B cell (primary cell): ENCODE measurements at places on chromosomes 2 and 18. TPM values are rescaled to one million over a fixed set of nuclear protein-coding genes. Genes with fewer than 3 reads are reported as not detected.

REG1B gene
- total RNA-seq: not detected in 2 replicates

CSRNP3 gene
- total RNA-seq: not detected in 2 replicates

ERMN gene
- total RNA-seq: 11.9 and 12.6 TPM in 2 replicates

CTAGE1 gene
- not detected in 2 replicates for total RNA-seq

ATIC gene
- 80.4 and 80.6 TPM in 2 replicates for total RNA-seq

PROKR1 gene
- total RNA-seq: not detected in 2 replicates

C1QL2 gene
- not detected in 2 replicates for total RNA-seq

MTIF2 gene
- total RNA-seq: 36.7 and 37.4 TPM in 2 replicates

KLF7 gene
- 81.2 and 93.2 TPM in 2 replicates for total RNA-seq

DNA sequence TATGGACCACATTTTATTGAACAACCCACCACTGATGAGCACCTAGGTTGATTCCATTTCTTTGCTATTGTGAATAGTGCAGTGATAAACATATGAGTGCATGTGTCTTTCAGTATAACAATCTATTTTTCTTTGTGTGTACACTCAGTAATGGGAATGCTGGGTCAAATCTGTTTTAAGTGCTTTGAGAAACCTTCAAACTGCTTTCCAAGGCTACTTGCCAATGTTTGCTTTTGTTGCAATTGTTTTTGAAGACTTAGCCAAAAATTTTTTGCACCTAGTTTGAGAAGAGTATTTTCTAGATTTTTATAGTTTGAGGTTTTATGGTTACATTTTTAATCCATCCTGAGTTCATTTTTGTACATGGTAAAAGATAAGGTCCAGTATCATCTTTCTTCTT lies 587.4 kb upstream of the SETBP1 start:
- no peaks in the 10 kb centered on the region for H3K4me1 ChIP-seq
- H3K27me3 ChIP-seq: no peaks in the 10 kb centered on the region
- DNase-seq: no peak
- no peaks in the 10 kb centered on the region for H3K36me3 ChIP-seq
- no peak overlapping the region for H3K27ac ChIP-seq
- no peak overlapping the region for H3K4me3 ChIP-seq

DNA sequence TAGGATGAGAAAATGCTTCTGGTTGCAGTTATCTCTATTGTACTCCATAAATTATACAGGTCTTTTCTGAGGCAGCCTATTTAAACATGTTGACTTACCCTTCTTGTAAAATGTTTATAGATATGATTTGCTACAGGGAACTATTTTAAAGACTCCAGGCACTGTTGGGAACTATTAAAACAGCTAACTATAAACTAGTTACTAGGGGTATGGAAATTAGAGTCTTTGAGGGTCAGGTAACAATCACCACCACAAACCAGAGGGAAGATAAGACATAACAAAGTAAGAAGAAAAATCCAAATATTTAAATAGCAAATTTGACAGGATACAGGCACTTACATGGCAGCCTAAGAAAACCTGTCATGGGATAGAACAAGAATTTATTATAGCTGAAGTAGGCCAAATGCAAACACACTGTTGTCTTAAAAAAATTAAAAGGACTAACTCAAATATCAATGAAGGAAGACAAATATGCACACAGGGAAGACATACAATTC lies 251.0 kb upstream of the CWC22 start:
- no peaks in the 10 kb centered on the region for H3K4me1 ChIP-seq
- no peak overlapping the region for H3K4me3 ChIP-seq
- H3K36me3 ChIP-seq: no peaks in the 10 kb centered on the region
- H3K27ac ChIP-seq: no peak overlapping the region
- DNase-seq: no peak

- no peaks in the 10 kb centered on the region for H3K27me3 ChIP-seq
- H3K4me3 ChIP-seq: no peak overlapping the region
- DNase-seq: no peak
- no peaks in the 10 kb centered on the region for H3K4me1 ChIP-seq
- H3K27ac ChIP-seq: no peak overlapping the region
These were observed 228.0 kb downstream of the ATAD2B start for GRCh38 chr2:23698721-23699579.

DNA sequence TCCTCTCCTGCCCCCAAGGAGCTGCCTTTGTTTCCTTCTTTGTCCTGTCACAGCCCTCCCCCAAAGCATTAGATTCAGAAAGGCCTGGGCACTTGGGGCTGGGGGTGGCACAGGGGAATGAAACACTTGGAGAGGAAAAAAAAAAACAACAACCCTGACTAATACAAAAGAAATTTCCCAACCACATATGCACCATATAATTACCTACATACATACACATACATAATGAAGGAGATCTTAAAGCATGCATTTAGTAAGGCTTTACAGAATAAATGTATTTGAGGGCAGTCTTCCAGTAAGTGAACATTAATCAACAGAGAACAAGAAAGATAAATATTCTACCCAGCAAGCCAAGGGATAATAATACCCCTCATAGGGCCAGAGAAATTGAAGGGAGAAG lies 70.0 kb upstream of the PPP1CB start:
- H3K27ac ChIP-seq: no peak overlapping the region
- no peaks in the 10 kb centered on the region for H3K36me3 ChIP-seq
- no peak overlapping the region for H3K4me3 ChIP-seq
- H3K4me1 ChIP-seq: peaks cover 11% of the 10 kb centered on the region
- DNase-seq: no peak
- H3K27me3 ChIP-seq: no peaks in the 10 kb centered on the region

DNA sequence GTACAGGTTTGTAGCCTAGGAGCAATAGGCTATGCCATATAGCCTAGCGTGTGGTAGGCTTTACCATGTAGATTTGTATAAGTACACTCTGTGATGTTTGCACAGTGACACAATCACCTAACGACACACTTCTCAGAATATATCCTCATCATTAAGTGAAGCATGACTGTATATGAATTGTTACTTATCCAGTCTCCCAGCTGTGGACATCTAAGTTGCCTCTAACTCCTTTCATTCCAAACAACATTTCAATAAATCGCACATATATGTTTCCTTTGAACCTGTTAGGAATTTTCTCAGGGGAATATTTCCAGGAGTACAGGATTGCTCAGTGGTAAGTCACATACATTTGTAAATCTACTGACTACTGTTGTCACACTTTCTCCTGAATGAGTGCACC lies 90.0 kb downstream of the ARHGAP15 start:
- DNase-seq: no peak
- H3K4me3 ChIP-seq: no peak overlapping the region
- no peaks in the 10 kb centered on the region for H3K4me1 ChIP-seq
- no peak overlapping the region for H3K27ac ChIP-seq

- no peaks in the 10 kb centered on the region for H3K4me1 ChIP-seq
- H3K27ac ChIP-seq: no peak overlapping the region
- H3K36me3 ChIP-seq: no peaks in the 10 kb centered on the region
- H3K27me3 ChIP-seq: no peaks in the 10 kb centered on the region
- no peak overlapping the region for H3K4me3 ChIP-seq
These were observed 141.6 kb upstream of the SP3 start for GRCh38 chr2:174106736-174107135.

GRCh38 chr18:13618760-13619438 lies 107.5 kb downstream of the FAM210A start:
- no peaks in the 10 kb centered on the region for H3K27me3 ChIP-seq
- peaks cover 26% of the 10 kb centered on the region for H3K4me1 ChIP-seq
- no peak overlapping the region for H3K4me3 ChIP-seq
- no peak overlapping the region for H3K27ac ChIP-seq

DNA sequence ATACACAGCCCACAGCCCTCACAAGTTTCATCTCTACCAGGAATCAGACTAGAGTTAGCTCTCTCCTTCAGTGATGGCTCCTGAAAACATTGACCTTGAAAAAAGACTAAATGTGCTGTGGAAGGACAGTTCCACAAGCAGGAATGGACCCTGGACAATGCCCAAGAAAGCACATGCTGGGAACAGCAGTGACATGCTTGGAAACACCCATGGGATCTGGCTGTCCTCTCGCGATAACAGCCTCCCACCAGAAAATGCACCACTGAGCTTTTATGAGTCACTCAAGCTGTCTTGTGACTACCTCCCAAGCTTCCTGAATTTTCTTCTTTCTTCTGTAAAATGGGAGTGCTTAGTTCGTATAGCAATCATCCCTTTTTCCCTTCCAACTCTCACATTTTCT lies 269.2 kb downstream of the LRATD1 start:
- DNase-seq: no peak
- no peaks in the 10 kb centered on the region for H3K36me3 ChIP-seq
- no peak overlapping the region for H3K27ac ChIP-seq
- no peaks in the 10 kb centered on the region for H3K4me1 ChIP-seq

GRCh38 chr2:237558961-237559641 lies 7.3 kb upstream of the PRLH start:
- H3K4me3 ChIP-seq: no peak overlapping the region
- no peaks in the 10 kb centered on the region for H3K27me3 ChIP-seq
- no peak overlapping the region for H3K27ac ChIP-seq
- H3K36me3 ChIP-seq: no peaks in the 10 kb centered on the region
- H3K4me1 ChIP-seq: no peaks in the 10 kb centered on the region

DNA sequence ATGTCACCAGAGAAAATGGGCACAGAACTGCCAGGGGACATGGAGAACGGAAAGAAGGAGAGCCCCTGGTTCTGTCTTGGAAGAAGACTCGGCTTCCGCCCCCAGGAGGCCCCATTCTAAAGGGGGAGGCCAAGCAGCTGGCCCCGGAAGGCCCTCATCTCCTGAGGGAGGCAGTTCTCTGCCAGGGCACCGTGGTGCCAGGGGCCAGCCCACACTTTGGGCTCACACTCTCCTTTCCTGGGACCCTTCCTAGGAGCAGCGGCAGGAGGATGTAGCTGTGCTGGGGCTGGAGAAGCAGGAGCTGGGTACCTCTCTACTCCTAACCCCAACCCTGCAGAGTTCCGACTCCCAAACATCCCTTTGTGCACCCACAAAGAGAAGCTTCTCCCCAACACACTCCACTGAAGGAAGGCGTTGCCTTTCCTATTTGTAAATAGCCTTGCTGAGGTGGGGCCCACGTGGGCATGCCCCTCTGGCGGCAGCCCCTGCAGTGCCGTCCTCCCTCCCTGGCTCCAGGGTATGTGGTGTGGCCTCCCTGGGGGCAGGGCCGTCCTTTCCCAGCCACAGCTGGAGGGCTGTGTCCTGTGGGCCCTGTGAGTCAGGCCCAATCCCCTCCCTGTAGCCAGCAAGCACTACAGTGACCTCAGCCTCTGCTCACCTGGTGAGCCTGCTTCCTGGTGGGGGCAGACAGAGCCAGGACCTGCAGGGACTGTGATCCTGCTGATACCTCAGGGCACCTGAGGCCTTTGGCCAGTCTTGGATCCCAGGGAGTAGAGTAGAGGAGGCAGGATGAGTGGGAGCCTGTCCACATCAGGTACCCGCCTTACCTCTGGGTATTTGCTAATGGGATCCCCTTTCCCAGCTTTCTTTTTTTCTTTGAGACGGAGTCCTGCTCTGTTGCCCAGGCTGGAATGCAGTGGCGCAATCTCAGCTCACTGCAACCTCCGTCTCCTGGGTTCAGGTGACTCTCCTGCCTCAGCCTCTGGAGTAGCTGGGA lies 26.6 kb downstream of the ZFP36L2 start:
- H3K4me3 ChIP-seq: no peak overlapping the region
- H3K36me3 ChIP-seq: no peaks in the 10 kb centered on the region

DNA sequence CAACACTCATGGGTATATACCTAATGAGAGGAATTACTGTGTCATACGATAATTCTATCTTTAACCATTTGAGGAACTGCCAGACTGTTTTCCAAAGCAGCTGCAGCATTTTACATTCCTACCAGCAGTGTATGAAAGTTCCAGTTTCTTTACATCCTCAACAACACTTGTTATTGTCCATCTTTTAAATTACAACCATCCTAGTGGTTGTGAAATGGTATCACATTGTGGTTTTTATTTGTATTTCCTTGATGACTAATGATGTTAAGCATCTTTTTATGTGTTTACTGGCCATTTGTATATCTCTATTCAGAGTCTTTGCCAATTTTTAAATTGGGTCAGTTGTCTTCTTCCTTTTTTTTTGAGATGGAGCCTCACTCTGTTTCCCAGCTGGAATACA lies 4.0 kb upstream of the CKAP2L start:
- H3K27ac ChIP-seq: no peak overlapping the region
- H3K4me1 ChIP-seq: peaks cover 16% of the 10 kb centered on the region
- no peaks in the 10 kb centered on the region for H3K36me3 ChIP-seq
- no peak overlapping the region for H3K4me3 ChIP-seq

DNA sequence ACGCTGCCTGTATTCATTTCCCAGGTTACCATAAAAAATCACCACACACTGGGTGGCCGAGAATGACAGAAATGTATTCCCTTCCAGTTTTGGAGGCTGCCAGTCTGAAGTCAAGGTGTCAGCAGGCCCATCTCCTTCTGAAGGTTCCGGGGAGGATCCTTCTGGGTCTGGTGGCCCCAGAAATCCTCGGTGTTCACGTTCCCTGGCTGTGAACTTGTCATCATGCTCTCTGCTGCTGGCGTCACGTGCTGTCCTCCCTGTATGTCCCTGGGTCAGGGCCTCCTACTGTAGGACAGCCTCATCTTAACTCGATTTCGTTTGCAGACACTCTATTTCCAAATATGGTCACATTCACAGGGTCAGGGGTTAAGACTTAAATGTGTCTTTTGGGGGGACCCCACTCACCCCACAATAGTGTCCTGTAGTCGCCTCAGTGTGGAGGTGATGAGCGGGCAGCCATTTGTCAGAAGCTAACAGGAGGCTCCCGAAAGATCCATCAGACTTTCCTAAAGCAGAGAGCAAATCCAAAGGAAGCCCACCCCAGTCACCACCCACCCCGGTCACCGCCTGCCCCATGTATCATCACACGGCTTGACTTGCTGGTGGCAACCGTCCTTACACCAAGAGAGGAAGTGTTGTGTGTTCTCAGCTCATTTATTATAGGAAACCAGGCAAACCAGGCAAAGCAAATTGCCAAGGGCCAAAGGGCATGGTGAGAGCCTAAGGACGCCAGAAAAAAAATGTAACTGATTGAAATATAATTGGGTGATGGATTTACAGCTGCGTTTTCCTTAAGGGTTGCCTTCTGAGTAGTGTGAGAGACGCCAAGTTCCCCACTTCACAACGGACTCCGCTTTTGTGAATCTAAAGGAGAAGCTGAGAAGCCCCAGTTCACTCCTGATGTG lies 148.8 kb upstream of the ZNF236 start:
- no peaks in the 10 kb centered on the region for H3K27me3 ChIP-seq
- H3K27ac ChIP-seq: no peak overlapping the region
- H3K36me3 ChIP-seq: no peaks in the 10 kb centered on the region
- H3K4me1 ChIP-seq: no peaks in the 10 kb centered on the region
- DNase-seq: no peak
- no peak overlapping the region for H3K4me3 ChIP-seq

DNA sequence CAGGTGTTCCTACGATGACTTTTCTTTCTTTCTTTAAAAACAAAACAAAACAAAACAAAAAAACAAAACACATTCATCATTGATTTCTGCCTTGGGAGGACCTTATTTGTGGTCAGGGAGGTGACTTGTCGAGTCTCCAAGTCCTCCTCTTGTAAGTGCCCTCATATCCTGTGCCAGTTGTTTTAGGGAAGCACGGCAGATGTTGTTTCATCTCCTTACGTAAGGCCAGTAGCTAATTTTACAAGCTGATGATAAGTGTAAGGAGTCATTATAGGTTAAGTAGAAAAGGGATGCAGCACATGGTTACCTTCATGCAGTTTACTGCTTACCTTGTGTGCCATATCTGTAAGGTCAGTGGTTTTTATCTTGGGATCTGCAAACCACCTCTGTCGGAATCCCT lies 52.2 kb downstream of the MRPS9 start:
- H3K4me3 ChIP-seq: no peak overlapping the region
- no peaks in the 10 kb centered on the region for H3K4me1 ChIP-seq
- H3K27ac ChIP-seq: no peak overlapping the region
- H3K36me3 ChIP-seq: peaks cover 7% of the 10 kb centered on the region
